T-helper 2 cell (primary cell): ENCODE measurements at places on chromosomes 7 and 10.

DNA sequence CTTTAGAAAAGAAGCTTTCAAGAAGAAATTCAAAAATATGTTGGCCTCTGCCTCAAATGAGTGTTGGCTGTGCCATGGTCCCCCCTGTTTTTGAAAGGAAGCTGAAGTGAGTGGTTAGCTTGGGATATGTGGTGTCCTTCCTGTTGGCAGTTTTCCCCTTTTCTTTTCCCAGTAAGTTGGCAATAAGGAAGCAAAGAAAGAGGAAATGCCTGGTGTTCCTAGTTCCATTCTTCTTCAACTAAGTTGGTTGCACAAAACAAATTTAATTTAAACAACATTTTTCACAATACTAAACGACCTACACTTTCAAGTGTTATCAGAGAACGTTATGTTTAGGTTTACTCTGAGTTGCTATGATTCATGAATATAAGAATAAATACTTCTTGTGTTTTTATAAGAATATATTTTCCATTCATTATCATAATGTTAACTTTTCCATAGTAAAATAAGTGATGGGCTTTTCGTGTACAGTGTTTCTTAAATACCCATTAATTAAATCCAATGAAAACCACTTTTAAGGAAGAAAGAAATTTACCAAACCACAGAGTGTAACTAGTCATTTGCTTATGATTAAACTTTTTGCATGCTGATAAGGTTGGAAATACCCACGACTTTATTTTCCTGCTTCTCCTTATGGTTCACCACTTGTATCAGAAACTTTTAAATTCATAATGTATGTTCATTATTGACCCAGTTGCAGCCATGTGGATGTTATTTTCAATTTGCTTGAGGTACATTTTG, 7.7 kb downstream of the HDAC9 start:
- DNase-seq, result no peak

DNA sequence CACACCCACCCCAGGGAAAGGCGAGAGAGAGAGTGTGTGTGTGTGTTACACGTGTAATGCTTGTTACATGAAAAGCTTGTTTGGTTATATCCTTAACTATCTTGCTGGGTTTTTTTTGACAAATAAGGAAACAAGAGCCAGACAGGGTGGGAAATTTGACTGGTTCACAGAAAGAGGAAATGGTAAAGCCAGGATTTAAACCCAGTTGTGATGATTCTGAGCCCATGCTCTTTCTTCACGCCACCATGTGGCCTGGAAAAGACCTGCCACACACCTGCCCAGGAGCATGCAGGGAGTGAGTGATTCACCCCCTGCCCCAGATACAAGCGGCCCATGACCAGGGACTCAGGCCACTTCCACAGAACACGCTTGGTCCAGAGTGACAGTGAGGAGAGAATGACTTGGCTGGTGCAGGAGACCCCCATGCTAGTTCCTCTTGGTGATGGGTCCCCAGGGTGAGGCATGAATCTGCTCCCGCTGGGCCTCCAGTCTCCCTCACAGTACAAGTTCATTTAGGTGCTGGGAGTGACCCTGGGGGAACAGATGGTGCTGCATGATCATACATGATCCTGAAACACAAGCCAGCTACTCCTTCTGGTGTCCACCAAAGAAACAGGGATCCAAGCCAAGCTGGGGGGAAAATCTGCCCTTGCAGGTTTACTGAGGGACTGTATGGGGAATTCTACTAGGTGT, 21.0 kb upstream of the EIF5AL1 start:
- no peak for DNase-seq

- no peak for DNase-seq
Observed at GRCh38 chr10:33092596-33092995, 134.6 kb upstream of the ITGB1 start.

DNA sequence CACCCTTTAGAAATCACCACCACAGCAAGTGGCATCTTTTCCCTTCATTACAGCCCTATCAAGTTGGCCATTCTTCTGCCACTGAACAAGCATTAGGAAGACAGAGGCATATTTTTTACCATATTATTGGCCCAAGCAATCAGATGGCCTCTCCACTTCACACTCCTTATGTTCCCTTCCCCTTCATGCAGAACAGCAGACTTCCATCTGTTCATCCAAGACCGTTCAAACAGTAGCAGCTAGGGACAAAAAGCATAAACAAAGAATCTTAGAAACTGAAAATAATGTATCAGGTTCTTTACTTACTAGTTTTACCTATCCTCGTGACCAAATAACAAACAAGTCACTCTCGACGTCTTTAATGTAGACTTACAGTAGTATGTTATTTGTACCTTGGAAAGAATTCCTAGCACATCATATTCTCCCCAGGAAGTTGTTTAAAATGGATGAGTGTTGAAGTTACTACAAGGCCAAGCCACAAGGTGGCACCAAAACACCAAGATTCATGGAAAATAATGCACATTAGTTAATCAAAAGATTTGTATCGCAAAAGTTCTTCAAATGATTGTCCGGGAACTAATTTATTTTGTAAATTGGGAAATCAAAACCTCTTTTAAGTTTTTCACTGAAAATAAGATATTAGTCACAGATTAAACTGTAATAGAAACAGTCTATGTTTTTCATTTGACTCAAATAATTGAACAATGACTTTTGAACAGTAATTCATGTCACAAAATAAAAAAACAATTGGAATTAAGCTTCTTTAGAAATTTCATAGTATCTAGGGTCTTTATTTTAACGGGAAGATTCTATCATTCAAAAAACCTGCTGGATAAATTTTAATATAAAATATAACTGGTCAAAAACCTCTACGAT, 112.1 kb downstream of the VPS41 start:
- DNase-seq, result no peak

DNA sequence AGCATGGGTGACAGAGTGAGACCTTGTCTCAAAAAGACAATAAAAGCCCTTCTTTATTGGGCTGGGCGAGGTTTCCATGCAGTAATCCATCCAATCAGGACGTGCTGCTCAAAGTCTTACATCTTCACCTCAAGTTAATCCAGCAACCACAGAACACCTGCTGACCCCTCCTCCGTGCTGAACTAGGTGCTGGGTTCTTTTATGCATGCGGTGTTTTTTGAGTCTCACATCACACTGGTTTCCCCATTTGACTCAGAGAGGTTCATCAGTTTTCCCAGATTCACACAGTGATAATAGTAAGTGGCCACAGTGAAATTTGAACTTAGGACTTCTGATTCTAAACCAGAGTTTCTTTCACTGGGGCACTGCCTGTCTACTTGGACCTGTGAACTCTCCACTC, 58.3 kb upstream of the GTF2I start:
- peak; percentile 22 for DNase-seq

- DNase-seq, result no peak
Observed at GRCh38 chr7:149826344-149827088, 11.7 kb upstream of the ZNF862 start.

DNA sequence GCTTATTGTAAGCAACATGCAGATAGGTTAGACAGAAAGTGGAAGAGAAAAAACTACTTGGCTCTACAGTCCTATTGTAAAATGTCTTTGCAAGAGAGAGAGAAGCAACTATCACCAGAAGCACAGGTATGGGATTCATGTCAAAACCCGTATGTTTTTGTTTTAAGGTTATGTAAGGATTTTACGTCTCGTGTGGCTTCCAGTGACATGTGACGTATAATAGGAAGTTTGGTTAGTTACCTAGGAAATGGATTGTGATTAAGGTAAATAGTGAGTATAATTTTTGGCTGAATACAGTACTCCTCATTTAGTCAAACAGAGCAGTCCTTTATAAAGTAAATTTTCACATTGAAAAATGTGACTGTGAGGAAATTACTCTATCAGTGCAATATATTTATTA, 62.0 kb downstream of the PHF14 start:
- no peak for DNase-seq

DNA sequence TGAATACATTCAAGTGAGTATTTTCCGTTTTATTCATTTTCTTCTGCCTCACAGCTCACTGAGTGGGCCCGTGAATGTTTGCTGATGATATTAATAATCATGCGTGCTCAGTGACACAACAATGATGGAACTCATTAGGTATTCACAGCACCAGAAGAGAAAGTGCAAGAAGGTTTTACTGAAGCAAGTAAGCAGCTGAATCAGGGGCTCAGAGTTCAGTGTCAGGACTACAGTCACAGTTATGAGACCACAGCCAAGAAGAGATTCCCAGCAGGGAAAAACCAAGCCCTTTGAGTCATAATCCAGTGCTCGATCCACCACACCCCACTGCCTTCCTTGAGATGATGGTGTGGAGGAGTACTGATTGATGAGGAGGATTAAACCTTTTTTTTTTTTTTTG, 247.4 kb downstream of the KIAA1217 start:
- no peak for DNase-seq

- no peak for DNase-seq
Observed at GRCh38 chr7:82548141-82548688, 104.6 kb upstream of the CACNA2D1 start.

DNA sequence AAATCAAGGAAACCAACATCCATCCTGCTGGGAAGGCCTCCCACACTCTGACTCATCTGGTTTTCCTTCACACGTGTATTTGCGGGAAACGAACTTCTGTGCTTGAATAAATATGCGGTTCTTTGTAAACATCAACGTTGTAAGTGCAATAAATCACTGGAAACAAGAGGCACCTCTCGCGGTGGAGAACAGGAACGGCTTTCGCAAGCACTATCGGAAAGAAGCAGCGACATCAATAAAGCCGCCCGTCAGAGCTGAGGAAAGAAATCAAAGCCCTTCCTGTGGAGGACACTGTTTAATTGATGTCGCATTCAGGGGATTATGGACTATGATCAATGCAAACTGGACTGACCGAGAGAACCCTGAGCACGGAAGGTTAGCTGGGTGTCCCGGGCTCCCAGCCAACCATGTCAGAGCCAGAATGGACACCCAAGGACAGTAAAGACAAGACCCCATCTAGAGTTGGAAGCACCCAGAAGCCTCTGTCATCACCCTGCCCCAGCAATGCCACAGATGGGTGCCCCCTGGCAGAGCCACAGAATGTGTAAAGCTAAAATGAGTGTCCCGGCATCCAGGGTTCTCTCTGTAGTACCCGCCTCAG, 37.6 kb downstream of the OAT start:
- no peak for DNase-seq
